ENCODE measurements at places on chromosomes 2 and 18.

- peak; percentile 70 for DNase-seq
These were observed 5.4 kb downstream of the HS6ST1 start for GRCh38 chr2:128313091-128313836.

DNA sequence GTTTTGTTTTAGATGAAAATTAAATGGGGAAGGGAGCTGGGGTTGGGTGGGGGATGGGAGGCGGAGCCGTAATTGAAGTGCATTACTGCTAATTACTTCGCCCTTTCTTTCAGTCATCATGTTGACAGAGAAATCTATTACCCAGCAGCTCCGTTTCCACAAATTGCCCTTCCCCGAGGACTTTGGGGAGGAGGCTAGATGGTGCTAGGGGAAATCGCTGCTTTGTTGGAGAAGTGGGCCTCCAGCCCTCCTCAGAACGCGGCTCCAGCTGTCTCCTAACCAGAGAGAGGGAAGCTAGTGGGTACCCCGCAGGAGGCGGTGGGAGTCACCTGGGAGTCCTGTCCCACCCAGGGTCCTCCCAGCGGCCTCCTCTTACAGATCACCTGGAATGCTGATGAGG, 130.9 kb upstream of the MYCN start:
- no peak for DNase-seq

DNA sequence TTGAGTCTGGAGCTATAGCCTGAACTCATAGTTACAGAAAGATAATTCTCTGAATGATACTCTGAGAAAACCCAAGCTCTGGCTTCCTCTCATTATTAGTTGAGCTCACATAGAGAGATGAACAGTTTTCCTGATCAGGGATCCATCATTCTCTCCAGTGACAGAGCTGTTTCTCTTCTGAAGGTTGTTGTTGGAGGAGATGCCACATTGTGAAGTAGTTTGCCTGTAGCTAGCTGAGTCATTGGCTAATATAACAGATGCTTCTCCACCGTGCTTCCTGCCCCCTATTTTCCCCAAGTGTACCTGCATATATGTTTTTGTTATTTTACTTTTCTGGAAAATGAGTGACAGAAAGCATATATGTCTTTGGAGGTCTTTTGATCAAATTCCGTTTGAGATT, 64.6 kb downstream of the OSBPL6 start:
- no peak for DNase-seq

DNA sequence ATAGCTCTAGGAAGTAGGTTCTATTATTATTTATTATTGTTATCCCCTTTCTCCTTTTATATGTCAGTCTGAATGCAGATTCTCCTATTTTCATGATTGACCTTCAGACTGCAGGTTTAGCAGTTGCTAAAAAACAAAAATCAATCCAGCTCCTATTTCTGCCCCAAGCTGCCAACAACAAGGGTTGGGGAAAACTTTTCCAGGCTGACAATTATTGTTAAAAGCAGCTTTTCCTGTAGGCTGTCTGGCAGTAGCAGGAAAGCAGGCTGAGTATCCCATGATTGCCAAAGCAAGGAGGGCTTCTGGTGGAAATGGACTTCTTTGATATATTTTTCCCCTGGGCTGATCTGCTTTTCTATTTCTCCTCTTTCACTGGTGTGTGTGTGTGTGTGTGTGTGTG, 78.0 kb upstream of the CTLA4 start:
- no peak for DNase-seq

DNA sequence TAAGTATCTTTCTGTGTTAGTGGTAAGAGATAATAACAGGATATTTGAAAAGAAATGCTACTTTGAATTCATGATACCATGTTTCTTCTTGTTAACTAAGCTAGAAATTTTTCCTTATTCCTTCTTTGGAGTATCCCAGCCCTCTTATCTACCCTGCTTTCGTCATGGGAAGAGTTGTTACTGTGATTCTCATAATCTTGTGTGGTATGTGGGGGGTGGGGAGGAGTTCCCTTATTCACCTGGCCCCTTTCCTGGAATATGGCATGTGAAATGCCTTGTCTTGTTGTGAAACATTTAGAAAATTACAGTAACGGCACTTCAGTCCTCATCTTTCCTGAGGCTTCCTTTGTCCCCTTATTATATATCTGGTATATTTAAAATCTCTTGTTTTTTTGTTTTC, 129.9 kb downstream of the NCOA1 start:
- DNase-seq = no peak

DNA sequence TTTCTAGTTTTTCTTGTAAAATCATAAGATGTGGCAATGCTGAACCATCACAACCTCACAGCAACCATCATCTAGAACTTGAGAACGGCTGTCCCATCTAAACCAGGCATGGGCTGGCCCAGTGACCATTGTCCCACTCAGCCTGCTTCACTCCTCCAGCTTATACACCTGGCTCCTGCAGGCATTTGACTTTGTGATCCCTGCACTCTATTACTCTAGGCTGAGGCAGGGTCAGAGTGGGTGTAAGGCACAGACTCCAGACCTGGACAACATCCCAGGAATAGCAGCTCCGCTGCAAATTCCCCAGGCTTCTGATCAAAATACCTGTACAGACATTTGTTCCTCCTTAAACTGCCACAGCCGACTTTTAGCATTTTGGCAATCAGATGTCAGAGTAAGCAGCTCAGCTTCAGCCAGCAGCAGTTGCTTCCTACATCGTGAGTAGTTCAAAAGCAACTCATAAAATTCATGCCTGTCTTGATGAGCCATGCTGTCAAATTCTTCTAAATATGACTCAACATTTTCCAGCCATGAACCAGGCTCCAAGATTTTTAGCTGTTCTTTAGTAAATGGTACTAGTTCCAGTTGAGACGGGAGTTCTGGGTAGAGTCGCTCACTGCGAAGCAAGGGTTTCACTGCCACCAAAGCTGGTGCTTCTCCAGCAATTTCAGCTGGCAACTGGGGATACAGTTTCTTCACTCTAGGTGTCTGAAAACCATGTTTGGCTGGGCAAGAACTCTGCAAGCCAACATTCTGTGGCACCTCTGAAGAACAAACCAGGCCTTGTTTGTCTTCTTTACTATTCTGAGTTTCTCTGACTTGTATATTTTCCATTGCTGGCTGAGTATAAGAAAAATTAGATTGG, 12.8 kb downstream of the EPG5 start:
- no peak for DNase-seq

DNA sequence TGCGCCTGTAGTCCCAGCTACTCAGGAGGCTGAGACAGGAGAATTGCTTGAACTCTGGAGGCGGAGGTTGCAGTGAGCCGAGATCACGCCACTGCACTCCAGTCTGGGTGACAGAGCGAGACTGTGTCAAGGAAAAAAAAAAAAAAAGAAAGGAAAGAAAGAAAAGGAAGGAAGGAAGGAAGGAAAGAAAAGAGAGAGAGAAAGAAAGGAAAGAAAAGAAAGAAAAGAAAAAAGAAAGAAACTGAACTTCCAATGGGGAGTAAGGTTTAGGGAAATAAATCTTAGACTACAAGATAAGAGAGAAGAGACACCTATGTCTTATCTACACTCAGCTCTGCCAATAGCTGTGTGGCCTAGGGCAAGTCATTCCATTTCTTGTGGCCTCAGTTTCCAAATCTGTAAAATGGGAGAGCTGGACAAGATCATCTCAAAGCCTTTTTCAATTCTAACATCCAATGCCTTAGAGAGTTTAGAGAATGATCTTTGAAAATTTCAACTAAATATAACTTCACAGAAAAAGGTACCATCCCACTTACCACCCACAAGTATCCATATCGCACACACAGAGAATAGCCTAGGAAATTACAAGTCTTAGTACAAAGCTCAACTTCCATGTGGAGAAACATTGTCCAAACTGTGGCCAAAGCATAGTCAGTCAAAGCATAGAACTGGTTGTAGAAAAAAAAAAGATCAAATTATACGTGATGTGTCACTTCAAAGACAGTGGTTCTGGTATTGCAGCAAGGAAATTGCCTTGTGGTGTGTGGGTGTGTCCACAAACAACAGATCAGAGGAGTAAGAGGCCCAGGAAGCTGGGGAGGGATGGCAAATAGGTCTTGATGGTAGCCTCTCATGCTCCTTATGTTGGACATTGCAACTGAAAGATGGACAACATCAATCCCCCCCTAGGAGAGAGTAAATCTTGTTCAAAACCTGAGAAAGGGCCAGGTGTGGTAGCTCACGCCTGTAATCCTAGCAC, 42.4 kb downstream of the SLC14A2 start:
- DNase-seq = peak; percentile 82

GRCh38 chr18:10201659-10202058, 252.8 kb upstream of the APCDD1 start:
- DNase-seq = no peak

DNA sequence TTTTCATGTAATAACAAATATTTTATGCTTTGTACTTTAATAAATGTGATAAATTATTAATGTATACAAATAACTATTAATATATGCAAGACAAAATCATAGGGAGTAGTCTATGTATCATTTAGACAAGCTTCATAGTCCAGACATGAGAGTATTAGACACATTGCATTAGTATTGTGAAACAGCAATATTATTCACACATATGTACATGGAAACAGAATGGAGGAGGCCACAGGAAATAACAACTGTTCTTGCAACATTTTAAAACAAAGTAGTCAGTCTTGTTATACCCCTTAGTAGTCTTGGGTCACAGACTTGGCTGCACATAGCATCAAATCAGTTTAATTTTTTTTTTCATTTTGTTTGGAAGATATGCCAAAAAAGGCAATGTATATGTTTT, 15.8 kb downstream of the DSC1 start:
- no peak for DNase-seq

- no peak for DNase-seq
These were observed 355.2 kb downstream of the GALNT13 start for GRCh38 chr2:154226931-154227330.

DNA sequence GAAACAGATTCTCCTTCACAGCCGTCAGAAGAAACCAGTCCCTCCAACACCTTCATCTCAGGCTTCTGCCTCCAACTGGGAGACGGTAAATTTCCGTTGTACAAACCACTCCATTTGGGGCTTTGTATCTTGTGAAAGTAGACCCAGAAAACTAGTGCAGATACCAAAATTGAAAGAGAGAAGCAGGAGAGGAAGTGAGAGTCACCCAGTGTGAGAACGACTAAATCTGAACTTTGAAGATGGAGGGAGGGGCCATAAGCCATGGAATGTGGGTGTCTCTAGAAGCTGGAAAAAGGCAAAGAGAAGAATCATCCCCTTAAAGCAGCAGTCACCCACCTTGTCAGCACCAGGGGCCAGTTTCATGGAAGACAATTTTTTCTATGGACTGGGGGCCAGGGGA, 88.3 kb upstream of the LRATD1 start:
- no peak for DNase-seq

DNA sequence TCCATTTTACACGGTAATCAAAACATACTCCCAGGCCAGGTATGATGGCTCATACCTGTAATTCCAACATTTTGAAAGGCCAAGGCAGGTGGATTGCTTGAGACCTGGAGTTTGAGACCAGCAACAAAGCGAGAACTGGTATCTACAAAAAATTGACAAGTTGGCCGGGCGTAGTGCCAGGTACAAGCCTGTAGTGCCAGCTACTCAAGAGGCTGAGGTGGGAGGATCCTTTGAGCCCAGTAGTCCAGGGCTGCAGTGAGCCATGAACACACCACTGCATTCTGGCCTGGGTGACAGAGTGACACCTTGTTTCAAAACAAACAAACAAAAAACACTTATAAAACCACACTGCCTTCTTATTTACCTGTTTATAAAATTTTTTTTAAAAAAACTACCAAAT, 80.8 kb downstream of the GAREM1 start:
- no peak for DNase-seq

- no peak for DNase-seq
These were observed 292.5 kb upstream of the TRIB2 start for GRCh38 chr2:12424219-12424618.

DNA sequence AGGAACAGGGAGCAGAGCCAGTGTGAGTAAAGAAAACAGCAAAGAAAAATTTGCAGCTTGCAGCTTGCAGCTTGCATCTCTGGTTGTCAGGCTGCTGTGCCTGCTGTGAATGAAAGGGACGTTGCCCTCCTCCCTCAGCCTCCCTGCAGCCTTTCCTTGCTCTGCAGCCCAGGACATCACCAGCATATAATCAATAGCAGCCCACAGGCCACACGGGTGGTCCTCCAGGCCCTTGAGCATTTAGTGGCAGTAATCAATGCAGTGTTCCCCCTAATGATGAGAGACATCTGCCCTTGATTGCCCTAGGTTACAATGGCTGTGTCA, 122.2 kb upstream of the TACR1 start:
- no peak for DNase-seq

DNA sequence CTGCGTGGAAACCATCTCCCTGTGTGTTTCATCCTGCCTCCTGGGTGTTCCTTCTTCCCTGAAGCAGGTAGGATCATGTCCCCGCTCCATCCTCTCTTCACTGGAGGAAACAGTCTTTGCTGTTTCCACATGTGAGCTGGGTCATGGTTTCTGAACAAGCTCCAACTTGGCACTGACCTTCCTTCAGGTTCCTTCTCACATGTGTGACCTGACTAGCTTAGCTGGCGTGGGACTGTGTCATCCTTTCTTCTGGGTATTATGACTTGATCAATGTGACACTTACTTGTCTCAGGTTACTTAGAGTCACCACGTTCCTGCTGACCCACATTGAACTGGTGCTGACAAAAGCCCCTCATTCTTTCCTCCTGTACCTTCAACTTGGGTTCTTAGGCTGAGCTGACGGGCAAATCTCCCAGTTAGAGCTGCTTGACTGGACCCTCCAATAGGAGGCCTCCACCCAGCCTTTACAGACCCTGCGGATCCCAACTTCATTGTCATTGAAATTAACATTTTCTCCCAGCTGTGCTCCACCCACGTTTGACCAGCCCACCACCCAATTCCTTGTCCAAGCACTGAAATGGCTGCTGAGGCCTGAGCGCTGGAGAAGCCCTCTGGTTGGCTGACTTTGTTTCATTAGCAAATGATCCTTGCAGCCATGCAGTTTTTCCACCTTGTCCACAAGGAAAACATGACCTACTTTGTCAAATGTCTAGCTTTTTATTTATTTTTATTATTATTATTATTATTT, 128.1 kb downstream of the DDX1 start:
- no peak for DNase-seq

- DNase-seq = peak; percentile 25
These were observed 140.5 kb downstream of the TPGS2 start for GRCh38 chr18:36688020-36688965.

All from SW480 (cell line).